ENCODE measurements at places on chromosomes 7 and 10.
A peak's percentile ranks its signal among the peaks of the same experiment; 100 is the strongest.

GRCh38 chr10:132926070-132926469, 16.3 kb downstream of the CFAP46 start:
- no peak for DNase-seq

- no peak for DNase-seq
Observed at GRCh38 chr10:71661060-71661622, 58.4 kb downstream of the C10orf105 start.

- no peak for DNase-seq
Observed at GRCh38 chr7:106844279-106844997, 20.6 kb upstream of the PIK3CG start.

DNA sequence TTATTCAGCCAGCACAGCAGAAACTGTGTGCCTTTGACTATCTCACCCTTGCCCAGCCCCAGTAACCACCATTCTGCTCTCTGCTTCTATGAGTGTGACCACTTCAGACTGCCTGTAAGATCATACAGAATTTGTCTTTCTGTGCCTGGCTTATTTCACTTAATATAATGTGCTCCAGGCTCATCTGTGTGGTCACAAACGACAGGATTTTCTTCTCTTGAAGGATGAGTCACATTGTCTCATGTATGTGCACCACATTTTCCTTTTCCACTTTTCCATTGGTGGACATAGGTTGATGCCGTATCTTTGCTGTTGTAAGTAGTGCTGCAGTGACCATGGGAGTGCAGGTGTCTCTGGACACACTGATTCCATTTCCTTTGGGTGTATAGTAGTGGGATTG, 122.5 kb upstream of the LANCL2 start:
- DNase-seq, result no peak

DNA sequence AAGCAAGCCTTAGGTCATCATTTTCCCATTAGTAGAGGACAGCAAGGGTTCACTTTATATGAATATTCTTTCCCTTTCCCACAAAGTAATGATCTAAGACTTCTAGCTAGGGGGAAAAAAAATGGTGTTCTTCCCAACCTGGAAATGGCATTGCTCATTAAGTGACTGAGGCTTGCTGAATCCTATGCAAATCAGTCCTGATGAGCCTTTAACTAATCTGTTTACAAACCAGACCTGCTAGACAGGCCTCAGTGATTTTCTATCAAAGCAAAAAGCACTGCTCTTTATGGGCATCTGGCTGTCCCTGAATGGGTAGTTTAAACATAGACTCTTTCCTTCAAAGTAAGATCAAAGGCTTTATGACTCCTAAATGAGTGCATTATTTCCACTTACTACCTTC, 146.3 kb downstream of the HIBADH start:
- DNase-seq, result no peak

- DNase-seq, result no peak
Observed at GRCh38 chr10:8057636-8058273, 3.3 kb downstream of the GATA3 start.

- DNase-seq, result no peak
Observed at GRCh38 chr10:70513848-70514309, 35.3 kb downstream of the PALD1 start.

DNA sequence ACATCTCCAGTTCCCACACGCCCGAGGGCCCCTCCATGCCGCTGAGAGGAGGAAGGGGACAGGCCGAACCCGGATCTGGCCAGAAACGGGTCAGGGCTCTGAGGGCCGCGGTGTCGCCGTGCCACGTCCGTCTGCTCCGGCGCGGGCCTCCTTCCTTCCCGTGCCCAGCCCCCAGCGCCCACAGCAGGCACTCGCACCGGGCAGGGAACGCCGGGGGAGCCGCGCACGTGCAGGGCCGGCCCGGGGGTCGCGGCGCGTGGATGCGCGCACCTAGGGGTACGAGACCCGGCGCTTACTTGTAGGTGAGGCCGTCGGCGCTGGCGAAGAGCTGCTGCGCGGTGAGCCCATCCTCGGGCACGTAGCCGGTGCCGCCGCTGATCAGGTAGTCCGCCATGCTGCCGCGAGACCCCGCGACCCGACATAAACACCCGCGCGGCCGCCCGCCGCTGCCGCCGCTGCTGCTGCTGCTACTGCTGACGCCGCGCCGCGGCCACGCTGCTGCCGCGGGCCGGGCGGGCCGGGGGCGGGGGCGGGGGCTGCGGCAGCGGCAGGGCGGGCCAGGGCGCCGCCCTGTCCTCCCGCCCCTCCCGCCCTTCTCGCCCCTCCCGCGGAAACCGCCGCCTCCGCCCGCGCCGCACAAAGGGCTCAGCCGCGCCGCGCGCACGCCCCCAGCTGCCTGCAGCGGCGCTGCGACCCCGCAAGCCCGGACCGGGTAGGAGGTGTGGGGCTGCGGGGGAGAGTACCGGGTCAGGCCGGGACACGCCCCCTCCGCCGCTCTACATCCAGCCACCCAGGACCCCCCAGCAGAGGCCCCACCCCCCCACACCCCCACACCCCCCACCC, 4.1 kb downstream of the IMPDH1 start:
- DNase-seq, result peak; percentile 51

- no peak for DNase-seq
Observed at GRCh38 chr10:104072786-104073185, 12.9 kb downstream of the COL17A1 start.

- DNase-seq, result no peak
Observed at GRCh38 chr7:31761646-31762045, 74.6 kb downstream of the PPP1R17 start.

DNA sequence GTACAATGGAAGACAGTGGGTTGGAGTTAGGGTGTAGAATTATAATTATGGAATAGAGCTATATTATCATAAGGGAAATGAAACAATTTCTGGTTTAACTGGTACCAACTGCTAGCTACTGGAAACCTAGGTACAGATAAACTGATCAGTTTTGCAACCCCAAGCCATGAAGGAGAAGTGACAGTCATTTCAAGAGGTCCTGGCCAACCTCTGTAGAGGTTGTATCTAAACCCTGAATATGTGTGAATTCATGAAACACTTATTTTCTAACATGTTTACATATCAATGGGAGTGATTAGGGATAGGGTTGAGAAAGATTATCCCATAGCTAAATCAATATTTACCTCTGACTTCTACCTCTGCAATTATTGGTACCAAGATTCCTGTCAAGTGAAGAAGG, 29.9 kb upstream of the CC2D2B start:
- DNase-seq, result no peak

GRCh38 chr7:113774182-113774807, 144.5 kb downstream of the PPP1R3A start:
- no peak for DNase-seq

DNA sequence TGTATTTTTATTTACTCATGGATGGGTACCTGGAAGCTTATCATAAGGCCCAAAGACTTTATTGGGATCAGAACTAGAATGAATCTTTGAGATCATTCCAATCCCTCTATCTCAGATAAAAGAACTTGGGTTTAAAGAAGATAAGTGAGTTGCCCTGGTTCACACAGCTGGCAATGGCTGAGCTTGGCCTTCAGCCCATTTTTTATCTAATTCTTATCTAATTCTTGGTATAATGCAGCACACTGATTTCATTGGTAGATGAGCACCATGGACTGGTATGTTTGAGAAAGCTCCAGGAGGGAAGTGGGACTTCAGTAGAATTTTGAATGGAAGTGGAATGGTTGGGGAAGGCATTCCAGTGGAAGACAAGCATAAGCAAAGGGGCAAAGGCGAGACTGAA, 558.9 kb downstream of the REEP3 start:
- no peak for DNase-seq

DNA sequence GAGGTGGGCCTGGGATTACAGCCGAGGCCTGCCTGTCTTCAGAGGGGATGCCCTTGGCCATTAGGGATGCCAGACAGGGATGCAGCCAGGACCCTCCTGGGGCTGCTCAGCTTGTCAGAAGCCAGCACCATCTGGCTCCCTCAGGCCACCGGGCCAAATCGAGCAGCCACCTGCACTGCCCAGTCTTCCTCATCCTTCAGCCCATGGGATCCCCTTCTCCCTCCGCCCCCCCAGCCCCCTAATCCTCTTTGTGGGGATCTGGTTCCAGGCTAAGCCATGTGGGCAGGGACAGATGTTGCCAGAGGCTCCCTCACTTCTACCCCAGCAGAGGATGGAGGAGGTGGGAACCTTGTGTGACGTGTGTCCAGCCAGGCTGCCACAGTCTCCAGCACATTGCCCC, 137.4 kb upstream of the PPIF start:
- DNase-seq, result no peak

Measured in CD4-positive, alpha-beta T cell treated with Interferon alpha-2 for 1 hour (primary cell).